ENCODE measurements at places on chromosomes 6 and 20. TPM values are rescaled to one million over a fixed set of nuclear protein-coding genes. Genes with fewer than 3 reads are reported as not detected.

DNA sequence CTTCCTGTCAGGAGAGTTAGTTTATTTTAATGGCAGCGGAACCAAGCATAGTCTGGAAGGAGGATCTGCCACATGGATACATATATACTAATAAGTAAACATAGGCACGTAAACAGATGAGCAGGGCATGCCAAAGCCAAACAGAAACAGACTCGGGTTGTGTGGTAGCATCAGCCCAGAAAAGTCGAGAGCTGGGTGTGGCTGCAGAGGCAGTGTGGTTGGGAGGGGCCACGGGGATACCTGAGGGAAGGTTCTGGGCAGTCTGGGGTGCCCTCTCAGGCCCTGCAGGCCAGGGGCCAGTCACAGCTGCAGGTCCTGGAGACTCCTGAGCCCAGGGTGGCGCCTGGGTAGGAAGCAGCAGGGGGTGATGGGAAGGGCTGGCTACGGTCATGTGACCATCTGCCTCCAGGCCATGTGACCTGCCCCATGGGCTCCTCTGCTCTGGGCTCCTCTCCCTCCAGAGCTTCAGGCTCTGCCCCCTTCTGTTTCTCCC lies 42.8 kb upstream of the MRPS10 start:
- DNase-seq: peak; percentile 83

DNA sequence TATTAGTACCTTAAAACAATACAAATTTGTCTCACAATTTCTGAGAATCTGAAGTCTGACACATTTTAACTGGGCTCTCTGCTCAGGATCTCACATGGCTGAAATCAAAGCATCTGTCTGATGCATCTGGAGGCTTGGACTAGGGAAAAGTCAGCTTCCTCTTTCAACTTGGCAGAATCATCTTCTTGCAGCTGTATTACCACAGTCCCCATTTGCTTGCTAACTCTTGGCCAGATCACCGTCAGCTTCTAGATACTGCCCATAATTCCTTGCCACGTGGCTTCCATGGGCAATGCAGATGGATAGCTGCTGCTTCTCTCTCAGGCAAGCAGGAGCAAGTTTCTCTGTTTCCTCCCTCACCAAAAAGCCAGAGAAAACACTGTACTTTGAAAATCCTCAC lies 1106.4 kb upstream of the CITED2 start:
- no peak for DNase-seq

Gene GSTA3
- total RNA-seq: not detected

GRCh38 chr20:61230166-61230565 lies 21.9 kb upstream of the CDH4 start:
- DNase-seq: no peak

GRCh38 chr20:24837781-24838450 lies 111.2 kb upstream of the CST7 start:
- DNase-seq: no peak

- no peak for DNase-seq
These were observed 33.7 kb upstream of the EPB41L2 start for GRCh38 chr6:131096786-131097185.

Gene EDN1
- 0.22 TPM for total RNA-seq

Gene GJA10
- not detected for total RNA-seq

Gene SRSF12
- not detected for total RNA-seq

GRCh38 chr20:11271319-11271718 lies 597.5 kb upstream of the JAG1 start:
- DNase-seq: no peak

Gene MMS22L
- 44.1 TPM for total RNA-seq

DNA sequence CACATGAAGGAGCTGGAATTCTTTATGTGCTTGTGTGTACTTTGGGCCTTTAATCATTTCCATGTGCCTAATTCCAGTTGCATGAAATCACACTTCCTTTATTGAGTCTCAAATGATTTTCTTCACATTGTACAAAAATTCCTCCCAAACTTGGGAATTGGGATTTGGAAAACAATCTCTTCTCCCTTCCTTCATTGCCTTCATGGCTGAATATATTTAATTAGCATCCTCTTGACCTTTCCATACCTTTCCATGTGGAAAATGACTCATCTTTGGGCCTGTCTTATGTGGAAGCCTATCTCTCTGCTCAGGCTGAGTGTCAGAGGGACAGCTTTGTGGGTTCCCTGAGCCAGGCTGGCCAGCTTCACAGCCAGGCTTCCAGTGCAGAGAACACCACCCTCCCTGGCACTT lies 33.0 kb upstream of the CDH4 start:
- no peak for DNase-seq

DNA sequence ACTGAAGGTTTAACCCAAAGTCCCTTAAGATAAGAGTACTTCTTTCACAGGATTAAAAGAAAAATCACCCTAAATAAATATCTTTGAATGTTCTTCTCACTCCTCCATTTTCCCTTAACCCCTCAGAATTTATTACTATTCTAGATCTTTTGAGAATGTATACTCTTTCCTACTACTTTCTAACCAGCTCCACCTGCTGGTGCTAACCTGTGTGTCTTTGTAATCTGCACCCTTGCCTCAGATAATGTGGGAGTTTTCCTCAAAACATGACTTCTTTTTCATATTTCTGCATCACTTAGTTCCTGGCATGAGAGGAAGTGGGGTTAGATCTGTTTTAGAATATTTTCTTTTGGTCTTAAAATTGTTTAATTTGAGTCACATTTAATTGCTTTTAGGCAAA lies 394.2 kb downstream of the BMP2 start:
- DNase-seq: no peak

Gene ADNP
- 85.9 TPM for total RNA-seq

Gene TPBG
- total RNA-seq: 28.4 TPM

- DNase-seq: no peak
These were observed 9.8 kb downstream of the OGFRL1 start for GRCh38 chr6:71298459-71298858.
